Mammary epithelial cell (primary cell): ENCODE measurements at places on chromosomes 2 and 18.

- DNase-seq: peak; percentile 80
These were observed 62.5 kb downstream of the DHRS9 start for GRCh38 chr2:169131587-169132512.

DNA sequence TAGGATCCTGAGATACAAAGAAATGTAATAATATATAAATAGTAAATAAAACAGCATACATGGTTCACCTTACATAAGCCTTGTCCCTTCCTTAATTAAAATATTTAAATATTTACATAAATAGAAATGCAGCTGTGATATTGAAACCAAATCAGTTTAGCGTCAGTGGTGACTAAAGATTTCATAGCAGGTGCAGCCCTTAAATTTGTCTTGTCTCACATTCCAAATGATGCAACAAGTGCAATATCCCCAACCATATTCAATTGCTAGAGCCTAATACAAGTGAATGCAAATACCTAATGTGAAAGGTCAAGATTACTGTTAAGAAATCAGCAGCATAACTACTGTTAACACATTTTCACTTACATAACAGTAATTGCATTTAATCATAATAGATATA lies 539.5 kb downstream of the NYAP2 start:
- DNase-seq: no peak

DNA sequence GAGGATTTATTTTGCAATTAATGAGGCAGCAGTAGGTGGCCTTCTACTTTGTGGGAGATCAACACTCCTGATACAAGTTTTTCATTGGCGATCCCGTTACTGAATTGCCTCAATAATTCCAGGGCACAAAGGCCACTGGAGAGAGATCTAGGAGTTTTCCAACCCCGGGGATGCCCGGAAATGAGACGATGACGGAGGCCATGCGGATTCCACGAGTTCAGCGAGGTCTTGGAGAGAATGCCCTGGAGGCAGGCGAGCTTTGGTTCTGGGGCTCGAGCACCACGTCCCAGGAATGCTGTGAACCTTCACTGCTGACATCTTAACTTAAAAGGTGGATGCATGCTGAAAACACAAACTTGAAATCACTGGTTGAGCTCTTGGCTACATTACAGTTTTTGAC lies 74.2 kb downstream of the LDLRAD4 start:
- DNase-seq: no peak

- no peak for DNase-seq
These were observed 5.5 kb downstream of the DSG4 start for GRCh38 chr18:31382107-31382506.

DNA sequence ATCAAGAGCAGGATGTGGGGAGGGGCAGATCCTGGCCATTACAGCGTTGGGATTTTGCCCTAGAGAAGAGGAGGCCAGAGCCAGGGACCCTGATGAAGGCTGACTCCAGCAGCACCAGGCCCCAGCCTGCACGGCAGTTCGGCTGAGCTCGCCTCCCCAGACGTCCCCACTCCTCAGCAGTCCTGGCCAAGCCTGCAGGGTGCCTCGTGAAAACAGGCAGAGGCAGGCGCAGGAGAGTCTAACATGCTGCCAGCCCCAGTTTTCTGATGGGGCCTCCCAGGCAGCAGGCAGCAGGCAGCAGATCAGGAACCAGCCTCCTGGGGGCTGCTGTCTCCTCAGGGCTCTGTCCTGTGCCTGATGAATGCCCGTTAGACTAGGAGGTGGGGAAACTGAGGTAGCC lies 19.7 kb upstream of the GLI2 start:
- no peak for DNase-seq

- no peak for DNase-seq
These were observed 439.5 kb upstream of the ZEB2 start for GRCh38 chr2:144959416-144959815.

DNA sequence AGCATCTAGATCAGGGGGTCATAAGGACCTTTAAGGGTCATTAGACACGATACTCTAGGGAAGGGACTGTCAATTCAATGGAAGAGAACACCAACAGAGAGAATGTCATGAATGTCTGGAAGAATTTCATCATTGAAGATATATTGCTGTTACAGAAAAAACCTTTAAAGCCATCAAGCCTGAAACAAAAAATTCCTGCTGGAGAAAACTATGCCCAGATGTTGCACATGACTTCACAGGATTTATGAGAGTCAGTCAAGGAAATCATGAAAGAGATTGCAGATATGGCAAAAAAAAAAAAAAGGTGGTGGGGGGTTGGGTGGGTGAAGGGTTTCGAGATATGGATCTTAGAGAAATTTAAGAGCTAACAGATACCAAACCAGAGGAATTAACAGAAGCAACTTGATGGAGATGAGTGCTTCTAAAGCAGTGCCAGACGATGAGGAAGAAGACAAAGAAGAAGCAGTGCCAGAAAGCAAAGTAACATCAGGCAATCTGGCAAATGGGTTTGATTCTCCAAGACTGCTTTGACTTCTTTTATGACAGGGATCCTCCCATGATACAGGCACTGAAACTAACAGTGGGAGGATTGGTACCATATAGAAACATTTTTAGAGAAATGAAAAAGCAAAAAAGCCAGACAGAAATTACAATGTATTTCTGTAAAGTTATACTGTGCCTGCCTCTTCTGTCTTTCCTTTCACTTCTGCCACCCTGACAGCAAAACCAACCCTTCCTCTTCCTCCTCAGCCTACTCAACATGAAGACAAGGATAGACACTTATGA lies 28.5 kb downstream of the MAP4K3 start:
- no peak for DNase-seq

DNA sequence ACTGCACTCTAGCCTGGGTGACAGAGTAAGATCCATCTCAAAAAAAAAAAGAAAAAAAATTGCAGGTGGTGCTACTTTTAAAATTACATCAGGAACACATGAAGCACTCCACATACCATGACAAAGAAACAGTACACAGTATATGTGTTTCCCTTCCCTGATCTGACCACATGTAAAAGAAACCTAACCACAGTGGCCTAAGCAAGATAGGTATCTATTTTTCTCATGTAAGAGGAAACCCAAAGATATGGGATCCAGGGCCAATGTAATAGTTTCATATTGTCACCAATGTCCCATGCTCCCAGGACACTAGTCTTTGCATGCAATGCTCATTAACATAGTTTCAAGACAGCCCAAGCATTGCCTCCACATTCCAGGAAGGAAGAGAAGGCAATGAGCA lies 99.9 kb downstream of the DYM start:
- DNase-seq: no peak

- no peak for DNase-seq
These were observed 47.9 kb upstream of the KCNF1 start for GRCh38 chr2:10863837-10864236.

GRCh38 chr2:63444565-63445288 lies 143.6 kb downstream of the WDPCP start:
- no peak for DNase-seq

- DNase-seq: peak; percentile 26
These were observed 25.8 kb downstream of the PHLPP1 start for GRCh38 chr18:62741118-62741566.

- peak; percentile 19 for DNase-seq
These were observed 166.6 kb downstream of the RNF144A start for GRCh38 chr2:7083580-7084509.

GRCh38 chr2:64730551-64731262 lies 77.0 kb upstream of the SERTAD2 start:
- peak; percentile 74 for DNase-seq

DNA sequence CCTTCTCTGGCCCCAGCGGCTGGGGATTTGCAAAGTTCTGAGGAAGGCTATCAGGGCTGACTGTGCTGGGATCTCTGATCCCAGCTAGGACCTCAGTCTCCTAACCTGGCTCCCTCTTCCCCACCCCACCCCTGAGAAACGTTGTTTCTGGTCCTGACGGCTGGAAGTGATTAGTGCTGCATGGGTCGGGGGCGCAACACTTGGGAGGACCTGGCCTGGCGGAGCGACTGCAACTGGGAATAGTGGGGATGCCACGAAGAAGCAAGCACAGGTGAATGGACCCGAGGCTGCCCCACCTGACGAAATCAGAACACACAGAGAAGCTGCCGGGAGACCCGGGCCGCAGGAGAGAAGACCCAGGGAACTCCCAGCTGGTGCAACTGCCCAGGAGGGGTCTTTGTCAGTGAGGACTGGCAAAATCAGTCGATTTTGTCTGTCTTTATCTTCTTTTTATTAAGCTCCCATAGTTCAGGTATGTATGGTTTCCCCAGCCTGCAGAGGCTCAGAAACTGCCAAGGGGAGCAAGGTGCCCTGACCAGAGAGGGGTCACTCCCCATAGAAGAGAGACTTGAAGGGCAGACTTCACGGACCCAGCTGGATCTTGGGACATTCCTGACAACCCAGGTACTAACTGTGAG lies 656 bp upstream of the LBX2 start:
- no peak for DNase-seq

DNA sequence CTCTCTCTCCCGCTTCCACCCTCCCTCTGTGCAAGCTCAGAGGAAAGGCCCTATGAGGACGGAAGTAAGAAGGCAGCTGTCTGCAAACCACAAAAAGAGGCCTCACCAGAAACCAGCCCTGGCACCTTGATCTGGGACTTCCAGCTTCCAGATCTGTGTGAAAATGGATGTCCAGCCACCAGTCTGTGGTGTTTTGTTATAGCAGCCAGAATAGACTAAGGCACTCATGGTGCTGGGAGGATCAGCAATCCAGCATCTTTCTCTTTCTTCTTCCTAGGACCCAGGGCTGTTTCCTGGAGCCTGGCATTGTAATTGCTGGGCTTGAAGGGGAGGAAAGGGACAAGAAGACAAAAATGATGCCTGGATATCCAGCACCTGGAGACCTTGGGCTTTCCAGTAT lies 122.5 kb downstream of the SOCS6 start:
- no peak for DNase-seq

GRCh38 chr2:165877565-165878550 lies 75.7 kb downstream of the TTC21B start:
- peak; percentile 69 for DNase-seq

DNA sequence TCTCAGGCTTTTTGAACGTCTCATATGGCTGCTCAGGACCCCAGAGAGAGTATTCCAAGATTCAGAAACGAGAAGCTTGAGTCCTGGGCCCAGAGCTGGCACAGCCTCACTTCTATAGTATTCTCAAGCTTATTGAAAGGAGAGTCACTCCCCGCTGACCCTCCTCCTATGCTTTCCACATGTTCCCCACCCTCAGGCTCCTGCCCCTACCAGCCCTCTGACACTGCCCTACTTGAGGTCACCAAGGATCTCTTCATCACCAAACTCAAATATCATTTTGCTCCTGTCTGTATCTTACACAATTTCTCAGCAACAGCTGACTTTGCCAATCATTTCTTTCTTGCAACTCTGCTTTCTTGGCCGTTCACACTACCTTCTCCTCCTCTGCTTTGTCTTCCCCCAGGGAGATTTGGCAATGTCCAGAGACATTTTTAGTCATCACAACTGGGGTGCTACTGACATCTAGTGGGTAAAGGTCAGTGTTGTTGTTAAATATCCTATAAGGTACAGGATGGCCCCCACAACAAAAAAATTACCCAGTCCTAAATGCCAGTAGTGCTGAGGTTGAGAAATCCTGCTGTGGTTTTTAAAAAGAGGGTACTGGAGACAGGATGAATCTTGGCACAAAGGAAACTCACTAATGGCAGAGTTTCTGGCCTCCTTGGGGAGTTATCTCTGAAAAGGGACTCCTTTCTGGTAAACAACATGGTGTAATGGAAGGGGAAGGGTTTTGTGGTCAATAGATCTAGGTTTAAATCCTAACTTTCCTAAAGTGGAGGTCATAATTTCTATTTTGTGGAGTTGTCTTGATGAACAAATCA lies 26.9 kb upstream of the INSIG2 start:
- peak; percentile 72 for DNase-seq

- DNase-seq: no peak
These were observed 94.6 kb upstream of the CAVIN2 start for GRCh38 chr2:191941376-191941929.

DNA sequence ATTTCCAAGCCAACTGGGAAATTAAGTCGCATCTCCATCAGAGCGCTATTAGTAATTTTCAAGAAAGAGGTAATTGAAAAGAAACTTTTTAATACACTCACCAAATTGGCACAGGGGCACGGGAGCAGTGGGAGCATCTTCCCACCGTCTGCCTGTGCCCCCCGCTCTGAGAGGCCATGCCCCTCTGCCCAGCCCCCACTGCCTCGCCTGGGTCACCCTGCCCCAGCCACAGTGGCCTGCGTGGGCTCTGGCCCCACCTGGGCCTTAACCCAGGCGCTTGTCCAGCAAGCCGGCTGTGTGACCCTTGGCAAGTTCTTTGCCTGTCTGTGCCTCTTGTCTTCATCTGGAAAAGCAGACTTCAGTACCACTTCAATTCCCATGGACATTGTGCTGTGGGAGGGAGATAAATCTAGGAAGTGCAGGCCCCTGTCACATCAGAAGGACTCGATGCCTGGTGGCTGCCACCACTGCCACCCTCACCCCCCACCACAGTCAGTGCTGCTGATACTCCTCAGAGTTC lies 31.9 kb downstream of the GLI2 start:
- no peak for DNase-seq

- DNase-seq: no peak
These were observed 2.5 kb upstream of the DUSP2 start for GRCh38 chr2:96147593-96148201.

GRCh38 chr2:238131761-238132462 lies 6.6 kb upstream of the KLHL30 start:
- DNase-seq: no peak
